A549 treated with GW870086 at 1 μM for 4 hours (cell line): ENCODE measurements at places on chromosomes 5 and 9. TPM values are rescaled to one million over a fixed set of nuclear protein-coding genes. Genes with fewer than 3 reads are reported as not detected.

LSM11 gene
- 2.3 to 3.3 TPM (median 3.0 TPM) in 5 replicates for total RNA-seq

PCDH12 gene
- not detected in 5 replicates for total RNA-seq

FOXD4L4 gene
- 0.06 to 0.07 TPM (median 0.06 TPM) in 3 of 5 replicates, not detected in the others for total RNA-seq

C6 gene
- total RNA-seq, result not detected in 5 replicates

ACSL6 gene
- total RNA-seq, result 0.06 to 0.15 TPM (median 0.08 TPM) in 3 of 5 replicates, not detected in the others

CTSV gene
- total RNA-seq, result 11.9 to 13.8 TPM (median 13.4 TPM) in 5 replicates

DOCK8 gene
- 0.17 to 0.43 TPM (median 0.29 TPM) in 5 replicates for total RNA-seq

PCDHB10 gene
- 0.05 TPM in 2 of 5 replicates, not detected in the others for total RNA-seq

SLC25A51 gene
- total RNA-seq, result 17.6 to 21.0 TPM (median 20.1 TPM) in 5 replicates

CLTA gene
- 331 to 436 TPM (median 383 TPM) in 5 replicates for total RNA-seq

SPATA31C1 gene
- total RNA-seq, result not detected in 5 replicates

ORM1 gene
- not detected in 5 replicates for total RNA-seq

FAM13B gene
- 10.8 to 15.0 TPM (median 12.2 TPM) in 5 replicates for total RNA-seq

HACD4 gene
- total RNA-seq, result 0.91 to 1.3 TPM (median 1.1 TPM) in 5 replicates

ZNG1E gene
- 67.5 to 75.2 TPM (median 69.1 TPM) in 5 replicates for total RNA-seq

FRMPD1 gene
- 0.03 to 0.06 TPM (median 0.05 TPM) in 3 of 5 replicates, not detected in the others for total RNA-seq

FOXD1 gene
- total RNA-seq, result 14.7 to 22.1 TPM (median 19.3 TPM) in 5 replicates

F2RL1 gene
- 220 to 283 TPM (median 272 TPM) in 5 replicates for total RNA-seq

IGFBPL1 gene
- total RNA-seq, result 1.8 to 3.0 TPM (median 2.6 TPM) in 5 replicates

FAM151B gene
- 1.2 to 2.9 TPM (median 1.6 TPM) in 5 replicates for total RNA-seq

SURF2 gene
- total RNA-seq, result 36.7 to 54.8 TPM (median 45.8 TPM) in 5 replicates

TAF11L10 gene
- not detected in 5 replicates for total RNA-seq

HTR4 gene
- total RNA-seq, result not detected in 5 replicates

RNF145 gene
- total RNA-seq, result 130 to 142 TPM (median 138 TPM) in 5 replicates

CCDC192 gene
- total RNA-seq, result not detected in 5 replicates

STPG3 gene
- total RNA-seq, result not detected in 5 replicates

MEGF10 gene
- not detected in 5 replicates for total RNA-seq

SLC27A4 gene
- total RNA-seq, result 36.3 to 50.5 TPM (median 46.0 TPM) in 5 replicates

SPOUT1 gene
- 18.2 to 48.5 TPM (median 40.7 TPM) in 5 replicates for total RNA-seq

COL15A1 gene
- 0.23 to 0.77 TPM (median 0.56 TPM) in 5 replicates for total RNA-seq
